ENCODE measurements at places on chromosomes 2 and 18.

- DNase-seq, result no peak
These were observed 70.2 kb upstream of the TEX51 start for GRCh38 chr2:126828491-126828890.

DNA sequence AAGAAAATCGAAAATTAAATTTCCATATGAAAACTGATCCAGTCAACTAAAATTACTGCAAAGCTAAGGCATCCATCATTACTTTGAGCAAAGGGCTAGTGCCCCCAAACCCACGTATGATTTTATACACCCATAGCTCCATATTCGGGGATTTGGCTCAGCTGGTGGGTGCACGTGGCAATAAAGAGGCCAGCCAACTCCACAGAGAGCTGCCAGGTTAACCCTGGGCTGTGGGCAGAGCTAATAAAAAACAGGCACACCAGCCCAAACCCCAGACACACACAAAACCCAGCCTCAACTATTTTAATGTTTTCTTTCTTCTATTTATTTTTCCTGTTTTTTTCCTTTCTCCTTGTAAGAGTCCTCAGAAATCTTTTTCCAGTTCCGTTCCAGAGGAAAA is 151.3 kb upstream of the SOX11 start:
- no peak for DNase-seq

DNA sequence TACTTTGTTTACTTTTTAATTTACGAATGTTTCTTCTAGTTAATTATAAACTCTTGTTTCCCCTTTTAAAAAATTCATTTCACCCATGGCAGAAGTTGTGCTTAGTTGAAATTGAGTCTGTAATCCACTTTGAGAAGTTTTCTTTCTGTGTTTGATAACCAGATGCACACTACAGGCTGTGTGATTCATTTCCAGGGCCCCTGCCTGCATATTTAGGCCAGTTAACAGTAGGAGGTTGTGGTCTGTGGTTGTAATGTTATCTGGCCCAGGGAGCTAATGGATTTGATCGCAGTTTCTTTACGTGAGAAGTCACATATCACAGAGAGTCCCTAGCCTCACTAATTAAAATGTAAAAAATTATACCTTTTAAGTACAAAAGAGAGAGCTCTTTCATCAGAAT is 3.3 kb downstream of the CDH7 start:
- no peak for DNase-seq

- no peak for DNase-seq
These were observed 17.7 kb upstream of the NFE2L2 start for GRCh38 chr2:177282181-177282641.

DNA sequence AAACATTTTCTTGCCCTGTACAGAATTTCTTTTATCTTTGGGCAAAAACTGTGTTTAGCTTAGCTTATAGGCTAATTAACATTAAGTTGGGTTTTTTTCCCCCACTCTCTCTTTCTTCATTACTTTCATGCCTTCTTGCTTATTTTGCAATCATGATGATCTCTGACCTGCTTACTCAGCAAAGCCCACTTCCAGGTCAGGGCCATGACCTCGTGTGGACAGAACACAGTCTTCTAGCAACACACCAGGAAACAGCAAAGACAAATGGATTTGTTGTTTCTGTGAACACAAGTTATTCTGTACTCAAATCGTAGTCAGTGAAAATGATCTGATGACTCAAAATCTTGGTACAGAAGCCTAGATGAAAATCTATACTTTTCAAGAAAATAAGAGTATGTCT is 60.7 kb downstream of the SPATS2L start:
- no peak for DNase-seq

- no peak for DNase-seq
These were observed 677.5 kb upstream of the FSHR start for GRCh38 chr2:49831698-49832367.
